ENCODE measurements at places on chromosomes 7 and 10.

DNA sequence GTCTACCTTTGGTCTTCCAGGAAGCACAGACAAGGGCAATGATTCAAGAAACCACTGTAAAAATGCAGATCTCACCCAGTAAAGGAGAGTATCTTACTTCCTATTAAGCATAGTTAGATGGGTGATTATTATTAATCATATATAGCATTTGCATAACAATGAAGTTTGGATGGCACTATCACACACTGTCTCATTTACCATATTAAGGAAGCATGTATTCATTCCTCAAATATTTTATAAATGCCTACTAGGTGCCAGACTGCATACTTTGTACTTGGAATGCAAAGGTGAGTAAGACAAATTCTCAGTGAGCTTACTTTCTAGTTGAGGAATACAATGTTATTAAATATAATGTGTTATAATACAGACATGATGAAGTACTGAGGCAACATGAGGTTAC lies 53.9 kb upstream of the SKAP2 start:
- DNase-seq: no peak

DNA sequence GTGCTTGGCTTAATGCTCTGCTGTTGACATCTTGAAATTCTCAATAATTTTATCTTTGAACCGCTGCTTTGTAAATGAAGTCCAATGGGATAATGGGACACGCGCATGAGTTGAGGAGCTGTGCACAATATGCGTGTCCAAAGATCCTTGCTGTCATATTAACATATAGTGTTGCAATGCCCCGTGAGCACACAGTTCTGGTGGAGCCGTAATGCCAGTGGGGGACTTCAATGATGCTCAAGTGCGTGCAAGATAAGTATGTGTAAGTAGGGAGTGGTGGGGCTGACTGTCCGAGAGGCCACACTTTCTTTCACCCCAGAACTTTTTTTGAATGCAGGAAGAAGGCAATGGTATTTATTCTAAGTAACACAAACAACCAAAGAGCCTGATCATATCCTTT lies 77.4 kb upstream of the HPS1 start:
- no peak for DNase-seq

GRCh38 chr7:104923010-104923421 lies 91.0 kb upstream of the KMT2E start:
- DNase-seq: peak; percentile 82

- DNase-seq: no peak
Observed at GRCh38 chr10:117759266-117759665, 216.7 kb downstream of the EMX2 start.

- DNase-seq: peak; percentile 33
Observed at GRCh38 chr7:100827330-100828226, at the start of gene EPHB4. TSS of gene EPHB4 (minus strand) at chr7:100827523. CDS start at chr7:100827030, 493 bp downstream.

- DNase-seq: no peak
Observed at GRCh38 chr10:61776615-61777266, 114.0 kb downstream of the CABCOCO1 start.

DNA sequence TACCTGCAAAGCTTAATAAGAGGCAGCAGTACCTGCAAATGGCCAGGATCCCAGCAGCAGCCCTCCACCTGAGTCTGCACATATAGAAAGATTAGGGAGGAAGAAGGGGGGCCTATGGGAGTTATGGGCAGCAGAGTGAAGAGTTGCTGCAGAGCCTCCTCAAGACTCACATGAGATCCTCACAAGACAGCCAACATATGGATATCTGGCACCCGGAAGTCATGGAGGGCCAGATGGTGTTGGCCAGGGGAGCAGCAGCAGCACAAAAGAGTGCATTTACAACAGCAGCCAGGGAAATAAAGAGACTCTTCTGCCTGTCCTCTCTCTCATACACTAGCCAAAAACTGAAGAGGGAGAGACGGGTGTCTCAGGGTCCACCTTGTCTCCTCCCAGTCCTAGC lies 4.0 kb upstream of the TAS2R40 start:
- no peak for DNase-seq

DNA sequence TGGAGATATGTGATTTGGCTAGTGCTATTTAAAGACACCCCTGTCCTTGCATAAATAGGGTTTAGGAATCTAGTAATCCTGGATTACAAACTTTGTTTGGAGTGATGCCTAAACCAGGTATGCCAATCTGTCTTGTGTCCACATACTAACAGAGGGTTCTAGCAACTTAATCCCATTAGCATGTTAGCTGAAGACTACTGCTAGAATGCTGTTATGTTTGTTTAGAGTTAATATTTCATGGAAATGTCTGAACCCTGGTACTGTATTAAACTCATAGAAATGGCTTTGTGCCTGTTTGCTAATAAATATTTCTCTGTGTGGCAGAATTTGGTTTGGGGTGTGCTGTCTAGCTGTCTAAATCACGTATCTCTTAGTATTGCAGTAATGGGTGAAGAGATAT lies 150.8 kb downstream of the PFKFB3 start:
- no peak for DNase-seq

DNA sequence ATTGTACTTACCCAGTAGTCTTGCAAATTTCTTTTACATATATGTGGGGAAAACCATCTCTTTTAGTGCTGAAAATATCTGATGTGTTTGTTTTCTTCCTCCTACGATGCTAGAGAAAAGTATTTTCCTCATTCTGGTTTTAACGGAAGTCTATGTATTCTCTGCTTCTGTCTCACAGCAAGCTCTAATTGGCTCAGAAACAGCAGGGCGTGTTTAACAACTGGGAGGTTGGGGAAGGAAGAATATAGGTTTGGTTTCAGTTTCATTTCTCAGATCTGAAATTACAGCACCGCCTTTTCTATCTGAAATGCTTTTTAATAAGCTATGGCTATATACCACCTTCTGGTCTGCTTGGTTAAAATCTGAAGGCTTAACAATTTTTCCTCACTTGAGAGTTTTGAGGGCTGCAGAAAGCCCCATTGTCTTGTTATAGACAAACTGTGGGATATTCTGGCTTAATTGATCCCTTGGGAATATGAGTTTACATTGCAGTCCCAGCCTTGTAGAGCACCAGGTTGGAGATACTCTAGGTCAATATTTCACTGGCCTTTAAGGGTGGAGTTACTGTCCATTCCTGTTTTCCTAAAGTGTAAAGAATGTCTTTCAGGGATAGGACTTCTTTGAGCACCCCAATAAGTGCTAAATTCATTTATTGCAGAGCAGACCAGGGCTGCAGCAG lies at the start of gene SAMD9:
TSS of gene SAMD9 (minus strand) at position 128 of the 679 bp plus-strand sequence. CDS start 11,882 bp downstream, outside the sequence.
- DNase-seq: peak; percentile 41

- DNase-seq: no peak
Observed at GRCh38 chr10:58318346-58318745, 16.5 kb upstream of the UBE2D1 start.

- DNase-seq: no peak
Observed at GRCh38 chr10:64334084-64334483, 812.9 kb downstream of the REEP3 start.

GRCh38 chr7:67453580-67454380 lies 457.1 kb downstream of the TYW1 start:
- DNase-seq: no peak

DNA sequence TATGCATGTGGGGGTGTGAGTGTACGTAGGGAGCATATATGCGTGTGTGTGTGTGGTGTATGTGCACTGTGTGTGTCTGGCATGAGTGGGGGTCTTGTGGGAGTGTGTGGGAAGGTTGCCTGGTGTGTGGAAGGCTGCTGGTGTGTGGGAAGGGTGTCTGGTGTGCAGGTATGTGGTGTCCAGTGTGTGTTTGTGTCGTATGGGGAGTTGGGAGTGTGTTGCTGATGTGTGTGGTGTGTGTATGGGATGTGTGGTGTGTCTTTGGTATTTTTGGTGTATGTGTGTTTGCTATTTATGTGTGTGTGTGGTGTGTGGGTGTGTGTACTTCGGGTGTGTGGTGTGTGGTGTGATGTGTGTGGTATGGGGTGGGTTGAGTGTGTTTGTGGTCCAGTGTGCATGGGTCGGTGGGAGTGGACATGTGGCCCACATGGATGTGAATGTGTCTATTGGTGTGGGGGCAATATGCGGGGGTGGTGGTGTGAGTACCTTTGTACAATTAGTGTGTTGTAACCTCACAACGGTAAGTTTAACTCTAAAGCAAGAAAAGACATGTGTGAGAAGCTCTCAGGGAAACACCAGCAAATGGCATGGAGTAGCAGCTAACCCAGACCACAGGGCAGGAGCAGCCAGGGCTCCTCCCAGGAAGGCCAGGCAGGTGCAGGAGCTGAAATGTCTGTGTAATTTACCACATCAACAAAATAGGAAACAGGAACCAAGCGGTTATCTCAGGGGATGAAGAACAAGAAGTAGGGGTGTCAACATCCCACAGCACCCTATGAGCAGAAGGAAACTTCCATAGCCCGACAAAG lies 11.9 kb downstream of the ANTXRL start:
- DNase-seq: peak; percentile 13

DNA sequence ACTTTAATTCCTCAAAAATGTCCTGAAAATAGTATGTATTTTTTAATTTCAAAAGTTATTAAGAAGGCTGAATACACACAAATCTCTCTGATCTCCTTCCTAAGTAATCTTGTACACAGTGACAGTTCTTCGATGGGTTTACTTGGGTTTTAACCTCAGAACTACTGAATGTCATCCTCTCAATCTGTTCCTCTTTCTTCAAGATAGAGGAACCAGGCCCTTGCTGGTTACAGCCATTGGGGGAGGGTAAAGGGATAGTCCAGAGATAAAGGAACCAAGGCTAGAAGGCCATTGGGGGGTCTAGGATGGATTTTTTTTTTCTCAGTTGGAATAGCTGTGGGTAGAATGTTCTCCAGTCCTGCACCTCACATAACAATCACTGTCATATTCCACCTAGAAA lies 224.9 kb downstream of the SKIDA1 start:
- no peak for DNase-seq

DNA sequence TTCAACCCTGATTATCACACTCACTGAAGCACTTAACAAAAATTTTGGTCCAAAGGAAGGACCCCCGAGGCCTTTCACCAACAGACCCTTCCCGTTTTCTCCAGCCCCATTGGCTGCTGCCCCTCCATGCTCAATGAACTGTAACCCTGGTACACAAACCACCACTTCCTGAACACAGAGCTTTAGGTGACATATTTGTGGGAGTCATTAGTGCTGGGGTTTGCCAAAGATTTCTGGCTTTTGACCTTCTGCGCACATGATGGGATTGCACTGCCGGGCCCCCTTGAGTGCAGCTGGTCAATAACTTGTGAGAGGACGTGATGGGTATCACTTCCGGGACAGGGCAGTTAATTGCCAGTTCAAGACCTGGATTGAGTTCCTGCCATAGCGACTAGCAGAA lies 9.0 kb upstream of the CAMK1D start:
- no peak for DNase-seq

- DNase-seq: no peak
Observed at GRCh38 chr10:63110940-63111339, 22.2 kb upstream of the NRBF2 start.

DNA sequence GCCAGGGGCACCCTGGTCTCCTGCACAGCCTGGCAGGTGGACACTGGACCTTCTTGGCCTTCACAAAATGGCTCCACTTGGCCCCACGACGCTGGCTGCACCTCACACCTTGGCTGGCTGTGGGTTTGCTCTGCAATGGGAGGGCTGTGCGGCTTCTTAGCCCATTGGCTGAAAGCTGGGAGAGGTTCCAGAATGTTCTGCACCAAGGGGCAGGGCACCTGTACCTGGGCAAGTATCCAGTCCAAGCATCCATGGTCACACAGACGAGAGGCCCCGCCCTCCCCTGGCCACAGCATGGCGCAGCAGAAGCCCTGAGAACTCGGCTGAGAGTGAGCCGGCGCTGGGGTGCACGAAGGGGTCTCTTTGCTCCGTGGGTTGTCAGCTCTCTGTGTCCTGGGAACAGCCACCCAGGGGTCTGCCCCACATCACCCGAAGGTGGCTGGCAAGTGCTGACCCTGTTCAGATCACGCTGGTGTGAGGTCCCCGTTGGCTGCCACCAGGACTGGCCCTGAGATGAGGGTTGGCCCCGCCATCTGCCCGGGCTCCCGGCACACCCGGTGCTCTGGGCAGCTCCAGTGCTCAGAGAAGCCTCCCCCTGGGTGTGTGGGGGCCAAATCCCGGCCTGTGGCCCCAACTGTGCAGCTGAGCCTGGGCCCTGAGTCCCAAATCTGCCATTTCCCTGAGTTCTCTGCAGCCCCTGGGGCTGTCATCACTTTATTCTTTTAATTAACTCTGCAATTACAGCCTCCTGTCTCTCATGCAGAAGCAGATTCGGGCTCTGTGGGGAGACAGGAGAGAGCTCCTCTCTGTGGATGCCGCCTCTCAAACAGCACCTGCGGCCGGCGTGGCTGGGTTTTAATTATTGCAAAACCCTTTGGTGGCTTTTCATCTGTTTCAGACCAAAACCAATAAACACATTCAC lies 19.4 kb upstream of the ADGRA1 start:
- no peak for DNase-seq

DNA sequence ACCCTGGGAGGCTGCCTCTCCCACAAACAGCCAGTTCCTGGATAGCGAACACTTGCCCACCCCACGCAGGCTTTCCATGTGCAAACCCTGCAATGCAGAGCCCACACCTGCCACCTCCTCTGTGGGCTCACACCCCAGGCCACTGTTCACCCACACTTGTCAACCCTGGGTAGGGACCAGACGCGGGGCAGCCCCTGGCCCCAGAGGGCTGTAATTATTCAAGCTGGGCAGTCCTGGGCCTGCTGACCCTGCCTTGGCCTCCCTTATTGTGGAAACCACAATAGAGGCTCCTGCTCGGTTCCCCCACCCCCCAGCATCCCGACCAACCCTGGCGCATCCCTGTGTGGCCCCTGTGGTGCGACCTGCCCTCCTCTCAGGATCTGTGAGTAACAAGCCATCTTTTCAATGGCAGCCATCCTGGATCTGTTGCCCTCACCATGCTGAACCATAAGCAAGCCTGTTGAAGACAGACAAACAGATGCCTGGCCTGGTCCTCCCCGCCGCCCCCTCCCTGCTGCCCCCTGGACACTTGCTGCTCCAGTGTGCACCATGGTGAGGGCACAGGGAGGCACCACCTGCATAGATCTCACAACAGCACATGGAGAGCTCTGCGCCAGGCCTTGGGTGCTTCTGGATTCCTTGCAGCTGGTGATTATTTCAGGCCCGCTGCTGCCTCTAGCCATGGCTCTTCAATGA lies 15.8 kb upstream of the UBE3C start:
- DNase-seq: no peak

DNA sequence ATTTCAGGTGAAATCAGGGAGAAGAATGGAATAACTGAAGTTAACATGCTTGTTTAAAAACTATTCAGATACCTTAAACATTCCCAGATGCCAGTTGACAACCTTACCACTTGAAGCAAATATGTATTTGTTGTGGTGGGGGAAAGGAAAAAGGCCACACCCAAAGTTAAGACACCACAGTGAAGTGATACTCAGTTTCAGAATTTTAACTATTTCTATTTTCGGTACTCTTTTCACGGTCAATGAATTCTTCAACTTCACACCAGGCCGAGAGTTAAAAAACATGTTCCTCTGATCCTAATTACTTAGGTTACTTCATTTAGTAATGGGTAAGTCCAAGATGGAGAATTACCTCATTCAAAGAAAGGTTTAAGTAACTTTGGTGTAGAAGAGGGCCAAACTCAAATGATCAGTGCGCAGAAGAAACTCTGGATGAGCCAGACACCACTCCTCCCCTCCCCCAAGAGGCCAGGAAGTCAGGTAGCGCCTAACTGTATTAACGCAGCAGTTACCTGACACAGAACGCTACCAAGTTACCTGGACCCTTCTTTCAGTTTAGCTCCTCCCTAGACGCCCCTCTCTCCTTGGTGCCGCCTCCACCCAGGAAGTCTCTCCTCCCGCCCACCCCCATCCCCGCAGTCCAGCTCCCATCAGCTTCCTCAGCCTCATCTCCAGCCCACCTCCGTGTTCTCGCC lies 700 bp downstream of the MTPN start:
- DNase-seq: no peak

Data from activated T-cell treated with anti-CD3 and anti-CD28 coated beads, Interleukin-2, amount 50 U/mL, for 48 hours (primary cell).